Activated CD4-positive, alpha-beta memory T cell treated with anti-CD3 and anti-CD28 coated beads for 36 hours (primary cell): ENCODE measurements at places on chromosomes 3 and 15. TPM values are rescaled to one million over a fixed set of nuclear protein-coding genes. Genes with fewer than 3 reads are reported as not detected.

DNA sequence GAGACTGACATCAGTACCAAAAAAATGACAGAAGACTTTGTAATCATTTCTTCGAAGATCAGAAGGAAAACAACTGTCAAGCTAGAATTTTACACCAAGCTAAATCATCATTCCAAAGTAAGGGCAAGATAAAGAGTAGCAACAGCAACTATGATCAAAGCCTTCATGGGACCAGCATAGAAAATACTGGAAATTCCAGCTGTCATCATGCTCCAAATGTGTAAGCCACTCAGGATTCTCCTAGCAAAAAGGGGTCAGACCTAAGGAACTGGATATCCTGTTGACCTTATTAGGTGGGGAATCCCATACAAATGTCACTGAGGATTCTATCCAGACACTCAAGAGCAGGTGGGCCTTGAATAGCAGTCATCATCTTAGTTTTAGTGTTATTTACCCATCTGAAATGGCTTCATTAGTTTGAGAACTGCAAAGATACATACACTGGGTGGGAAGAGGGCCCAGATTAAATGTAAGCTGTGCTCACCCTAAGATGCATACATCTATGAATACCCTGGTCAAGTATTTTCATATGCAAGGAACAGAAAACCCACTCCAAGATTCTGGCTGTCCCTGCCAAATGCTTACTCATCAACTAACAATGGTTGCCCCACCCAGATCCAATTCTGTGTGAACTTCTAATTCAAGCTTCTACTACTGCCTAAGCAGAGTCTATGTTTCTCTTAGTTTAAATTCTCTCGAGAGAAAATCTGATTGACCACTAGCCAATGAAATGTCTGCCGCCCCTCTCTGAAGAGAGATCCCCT is 33.5 kb downstream of the CLDN18 start:
- DNase-seq, result no peak

DNA sequence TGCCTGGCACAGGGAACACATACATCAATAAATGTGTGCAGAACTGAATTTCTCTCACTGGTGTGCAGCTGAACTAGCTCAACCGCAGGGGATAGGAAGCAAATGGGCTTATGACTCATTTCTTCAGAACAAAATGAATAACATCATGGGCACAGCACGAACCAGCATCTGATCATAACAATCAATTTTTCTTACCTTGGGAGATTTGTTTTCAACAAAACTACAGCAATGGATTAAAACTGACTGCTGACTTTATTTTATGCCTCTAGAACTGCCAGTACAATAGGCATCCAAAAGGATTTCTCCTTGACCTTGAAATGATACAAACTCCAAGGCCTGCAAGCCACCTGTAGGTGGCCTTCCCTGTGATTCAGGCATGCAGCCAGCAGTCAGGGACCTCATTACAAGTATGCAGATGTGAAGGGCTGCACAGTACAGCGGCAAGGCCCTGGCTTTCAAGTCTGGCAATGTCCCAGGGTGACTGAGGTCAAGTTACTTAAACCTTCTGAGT is 26.1 kb downstream of the TAMM41 start:
- peak; percentile 59 for DNase-seq

- DNase-seq, result no peak
Measured at GRCh38 chr15:45603881-45604280, 16.7 kb downstream of the BLOC1S6 start.

DNA sequence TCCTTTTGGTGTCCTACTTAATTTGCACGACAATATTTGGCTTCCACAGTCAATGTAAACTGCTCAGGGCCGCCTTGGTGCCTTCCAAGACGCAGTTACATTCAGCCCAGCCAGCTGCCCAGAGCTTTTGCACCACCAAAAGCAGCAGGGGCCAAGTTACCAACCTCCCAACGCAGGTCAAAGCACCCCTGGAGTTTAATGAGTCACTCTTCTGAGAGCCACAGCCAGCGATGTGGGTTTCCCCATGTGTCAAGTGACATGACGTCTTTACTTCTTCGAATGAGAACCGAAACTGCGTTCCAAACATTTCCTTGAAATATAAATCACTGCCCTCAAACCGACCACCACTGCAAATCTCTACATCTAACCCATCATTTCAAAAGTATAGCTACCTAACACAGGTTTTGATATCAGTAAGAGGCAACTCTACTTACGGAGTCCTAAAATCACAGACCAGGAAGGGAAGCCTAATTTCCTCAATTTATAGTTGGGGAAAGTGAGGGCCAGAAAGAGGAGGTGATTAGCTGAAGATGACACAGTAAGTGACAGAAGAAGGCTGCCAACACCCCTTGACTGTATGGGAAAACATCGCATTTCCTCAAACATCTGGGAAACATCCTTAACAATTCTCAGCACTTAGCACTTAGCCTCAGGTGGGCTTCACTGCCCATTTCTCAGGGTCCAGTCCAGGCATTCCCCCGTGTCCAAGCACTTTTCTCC is 24.5 kb downstream of the MB21D2 start:
- DNase-seq, result peak; percentile 86

- no peak for DNase-seq
Measured at GRCh38 chr3:22728406-22728805, 474.7 kb upstream of the UBE2E2 start.

DNA sequence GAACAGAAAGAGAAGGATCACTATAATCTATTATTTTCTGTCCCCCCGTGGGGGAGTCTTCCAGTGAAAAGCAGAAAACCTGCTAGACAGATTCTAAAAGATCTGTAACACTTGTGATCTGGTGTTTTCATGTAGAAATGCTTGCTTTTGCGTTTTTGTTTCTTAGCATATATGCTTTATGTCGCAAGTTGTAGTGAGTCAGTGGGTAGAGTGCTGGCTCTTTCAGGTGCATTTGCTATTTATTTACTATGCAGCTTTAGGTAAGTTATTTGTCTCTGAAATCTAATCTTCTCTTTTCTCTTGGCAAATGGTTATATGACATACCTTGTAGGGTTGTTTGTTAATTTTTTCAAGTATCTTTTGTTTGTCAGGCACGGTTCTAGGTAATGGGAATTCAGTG is 9.4 kb downstream of the AKAP13 start:
- no peak for DNase-seq

DNA sequence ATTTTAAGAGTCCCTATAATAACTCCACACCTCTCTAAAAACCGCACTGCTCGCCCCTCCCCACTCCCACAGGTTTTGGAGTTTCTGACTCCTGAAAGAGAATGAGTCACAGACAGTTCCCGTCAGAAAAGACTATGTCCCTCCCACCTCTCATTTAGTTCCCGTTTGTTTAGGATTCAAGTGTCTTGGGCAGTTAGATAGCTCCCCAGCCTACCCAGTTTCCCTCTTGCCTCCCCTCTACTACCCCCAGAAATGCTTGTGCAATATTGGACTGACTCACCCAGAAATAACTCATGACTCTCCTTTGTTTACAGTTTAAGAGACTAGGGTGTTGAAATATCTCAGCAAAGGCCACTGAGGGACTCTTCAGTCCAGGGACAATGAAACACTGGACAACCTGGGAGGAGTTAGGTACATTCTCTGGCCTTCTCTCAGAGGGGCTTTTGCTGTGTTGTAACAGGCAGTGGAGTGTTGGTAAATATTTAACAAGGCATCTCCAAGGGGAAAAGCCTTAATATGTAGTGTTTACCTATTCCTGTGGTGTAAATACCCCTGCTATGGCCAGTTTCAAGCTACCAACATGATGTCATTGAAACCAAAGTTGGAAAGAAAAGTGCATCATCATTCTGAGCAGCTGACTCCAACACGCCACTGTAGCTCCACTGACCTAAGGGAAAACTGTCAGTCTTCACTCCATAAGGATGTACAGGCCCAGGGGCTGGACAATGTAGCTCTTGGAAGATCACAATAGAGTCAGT is 96.1 kb upstream of the CHD2 start:
- peak; percentile 94 for DNase-seq

DNA sequence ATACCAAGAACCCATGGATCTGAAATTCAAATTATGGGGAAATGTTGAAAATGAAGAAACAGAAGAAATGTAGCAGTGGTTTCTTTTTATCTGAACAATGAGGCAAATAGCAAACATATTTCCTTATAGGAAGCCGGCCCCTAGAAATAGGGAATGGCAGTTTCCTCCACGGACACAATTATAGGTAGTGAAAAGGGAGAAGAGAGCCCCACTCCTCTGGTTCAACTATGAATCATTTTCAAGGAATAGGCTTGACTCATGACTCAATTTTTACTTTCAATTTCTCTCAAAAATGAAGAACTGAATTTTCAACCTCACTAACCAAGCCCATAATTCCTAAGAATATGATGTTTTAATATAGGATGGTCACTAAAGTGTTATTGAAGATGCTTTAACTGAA is 243.1 kb downstream of the MECOM start:
- DNase-seq, result no peak

DNA sequence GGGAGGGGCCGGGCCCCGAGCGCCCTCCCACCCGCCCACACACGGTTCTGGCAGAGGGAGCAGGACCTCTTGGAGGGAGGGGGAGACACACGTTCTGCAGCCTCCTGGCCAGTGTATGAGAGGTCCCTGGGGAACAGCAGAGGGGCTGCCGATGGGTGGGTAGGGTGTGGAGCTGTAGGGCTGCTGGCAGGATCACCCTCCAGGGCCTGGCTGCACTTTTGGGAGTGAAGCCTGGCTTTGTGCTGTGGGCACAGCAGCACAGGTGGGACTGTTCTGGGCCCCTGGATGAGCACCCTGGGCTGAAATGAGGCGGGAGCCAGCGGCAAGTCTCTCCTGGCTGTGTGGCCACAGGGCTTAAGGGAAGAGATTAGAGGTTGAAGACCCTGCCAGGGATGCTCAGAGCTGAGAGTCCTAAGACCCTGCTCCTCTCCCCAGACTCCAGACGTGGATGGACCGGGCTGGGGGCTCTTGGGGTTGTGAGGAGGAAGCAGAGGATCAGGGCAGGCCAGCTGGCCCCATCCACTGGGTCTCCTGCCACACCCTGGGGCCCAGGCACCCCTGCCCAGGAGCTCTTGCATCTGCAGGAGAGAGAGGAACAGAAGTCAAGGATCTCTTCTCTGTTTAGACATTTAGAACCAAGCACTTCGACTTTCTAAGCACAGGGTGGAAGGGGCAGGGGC is 45.2 kb downstream of the RGMA start:
- no peak for DNase-seq

DNA sequence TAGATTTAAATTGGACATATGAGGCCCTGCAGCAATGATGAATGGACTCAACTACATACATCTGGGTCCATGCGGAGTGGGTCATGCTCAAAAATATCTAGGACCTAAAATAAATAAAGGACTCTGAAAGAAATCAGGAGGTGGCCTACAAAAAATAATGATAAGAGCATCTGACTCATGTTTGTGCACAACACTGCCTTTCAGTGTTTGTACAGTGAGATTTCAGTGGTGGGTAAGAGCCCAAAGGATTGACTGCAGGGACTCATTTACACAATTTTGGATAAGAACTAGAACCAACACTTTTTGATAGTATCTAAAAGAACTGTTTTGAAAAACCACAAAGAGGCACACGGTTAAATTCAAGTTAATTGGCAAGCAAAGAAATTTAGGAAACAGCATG is 285.5 kb downstream of the SLC9A9 start:
- DNase-seq, result no peak

Gene KBTBD13
- total RNA-seq, result not detected

Gene BUB1B
- total RNA-seq, result 96.1 TPM

Gene GP9
- not detected for total RNA-seq

Gene DISP2
- total RNA-seq, result 0.05 TPM

Gene TGM5
- not detected for total RNA-seq

Gene STRA6
- total RNA-seq, result not detected

Gene GABRR3
- not detected for total RNA-seq

Gene PTX3
- not detected for total RNA-seq
